Activated CD4-positive, alpha-beta T cell treated with anti-CD3 and anti-CD28 coated beads for 36 hours (primary cell): ENCODE measurements at places on chromosomes 3 and 15. TPM values are rescaled to one million over a fixed set of nuclear protein-coding genes. Genes with fewer than 3 reads are reported as not detected.

The GOLGA8T gene
- total RNA-seq = not detected

The PLD1 gene
- 1.1 TPM for total RNA-seq

The ALS2CL gene
- 3.3 TPM for total RNA-seq

The GPR160 gene
- 9.4 TPM for total RNA-seq

The SLC15A2 gene
- total RNA-seq = 0.53 TPM

The FBXW12 gene
- 0.16 TPM for total RNA-seq

The GOLGA6L7 gene
- not detected for total RNA-seq

The DPPA2 gene
- not detected for total RNA-seq

The CAMK1 gene
- total RNA-seq = 48.4 TPM

The CTXN2 gene
- total RNA-seq = not detected

The GOLGA8G gene
- not detected for total RNA-seq

The SIAH2 gene
- total RNA-seq = 154 TPM

The GOLGA6L1 gene
- total RNA-seq = not detected

The GOLGA6L10 gene
- total RNA-seq = 1.6 TPM

The USP19 gene
- 45.2 TPM for total RNA-seq

The LSG1 gene
- 41.4 TPM for total RNA-seq

The CX3CR1 gene
- 0.14 TPM for total RNA-seq

The SLC22A14 gene
- total RNA-seq = not detected

The TTLL13 gene
- 0.39 TPM for total RNA-seq

The SNX4 gene
- total RNA-seq = 36.3 TPM

The FETUB gene
- not detected for total RNA-seq

The ERC2 gene
- not detected for total RNA-seq

The UROC1 gene
- total RNA-seq = not detected

The IQCF2 gene
- total RNA-seq = not detected

The CLASP2 gene
- 45.5 TPM for total RNA-seq

The EFHB gene
- 0.62 TPM for total RNA-seq

The REC114 gene
- not detected for total RNA-seq

The RASGRP1 gene
- 102 TPM for total RNA-seq

The SLC30A4 gene
- 1.6 TPM for total RNA-seq

The TNFAIP8L3 gene
- not detected for total RNA-seq

The PCOLCE2 gene
- 0.55 TPM for total RNA-seq

The RETNLB gene
- not detected for total RNA-seq

The ZNF662 gene
- total RNA-seq = 1.3 TPM

The IL17RD gene
- total RNA-seq = 0.05 TPM

The NOX5 gene
- total RNA-seq = not detected

The GATA2 gene
- 0.07 TPM for total RNA-seq

The PLSCR4 gene
- total RNA-seq = not detected

The VIPR1 gene
- total RNA-seq = 6.6 TPM

The GPR27 gene
- total RNA-seq = 1.2 TPM

The CCDC80 gene
- total RNA-seq = not detected

The SOX14 gene
- not detected for total RNA-seq

The EPHB3 gene
- total RNA-seq = not detected

The CYP11A1 gene
- not detected for total RNA-seq

The LCTL gene
- total RNA-seq = not detected

The ACOX2 gene
- total RNA-seq = not detected

The COL6A5 gene
- total RNA-seq = not detected

The NR1I2 gene
- total RNA-seq = 0.27 TPM

The ARHGAP11A gene
- 155 TPM for total RNA-seq

The TM6SF1 gene
- 1.3 TPM for total RNA-seq
